Activated T-cell treated with anti-CD3 and anti-CD28 coated beads, Interleukin-2, amount 50 U/mL, for 1 hour (primary cell): ENCODE measurements at places on chromosomes 12 and 14.

- DNase-seq, result no peak
Observed at GRCh38 chr12:126510630-126511029, 1445.4 kb downstream of the AACS start.

DNA sequence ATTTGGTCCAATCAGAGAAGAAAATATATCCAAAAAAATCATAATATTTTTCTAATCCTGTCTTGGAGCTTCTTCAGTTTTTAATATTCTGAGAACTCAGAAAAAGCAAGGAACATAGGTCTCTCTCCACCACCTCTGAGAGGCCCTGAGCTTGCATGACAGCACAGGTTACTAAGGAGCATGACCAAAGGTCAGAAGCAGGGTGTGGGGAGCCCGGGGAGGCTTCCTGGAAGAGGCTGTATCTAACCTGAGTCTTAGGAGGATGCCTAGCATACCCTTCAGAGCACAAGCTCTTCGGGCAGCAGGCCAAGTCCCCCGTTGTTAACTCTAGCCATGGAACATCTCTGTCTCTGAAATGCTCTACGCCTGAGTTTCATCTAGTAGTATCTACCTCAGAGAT is 15.7 kb upstream of the STON2 start:
- no peak for DNase-seq

GRCh38 chr14:24098927-24099813 is 5.1 kb downstream of the PCK2 start:
- no peak for DNase-seq

DNA sequence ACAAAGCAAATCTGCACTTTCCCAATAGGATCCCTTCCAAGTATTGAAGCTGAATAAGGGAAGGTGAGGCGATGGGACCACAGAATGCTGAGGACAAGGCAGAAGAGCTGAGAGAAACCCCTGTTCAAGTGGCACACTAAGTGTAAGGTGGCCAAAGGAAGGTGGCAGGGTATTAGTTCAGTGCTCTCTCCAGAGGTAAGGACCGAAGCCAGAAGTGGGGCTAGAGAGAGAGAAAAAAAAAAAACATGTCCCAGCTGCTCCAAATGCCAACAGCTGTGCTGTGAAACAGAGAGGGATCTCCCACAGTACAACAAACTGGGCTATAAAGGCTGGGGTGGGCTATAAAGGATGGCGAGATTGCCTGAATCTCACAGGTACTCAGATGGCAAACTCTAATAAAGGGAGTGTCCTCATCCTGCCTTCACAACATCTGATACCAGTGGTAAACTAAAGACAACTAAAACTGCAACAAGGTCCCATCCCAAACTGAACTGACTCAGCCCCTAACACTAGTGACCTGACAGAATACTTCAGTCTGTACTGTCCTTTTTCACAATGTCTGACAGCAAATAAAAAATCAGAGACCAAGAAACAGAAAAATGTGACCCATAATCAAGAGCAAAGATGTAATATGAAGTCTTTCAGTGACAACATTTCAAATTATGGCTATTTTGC is 47.9 kb downstream of the CDK17 start:
- DNase-seq, result no peak

- DNase-seq, result no peak
Observed at GRCh38 chr12:94277426-94278000, 129.1 kb downstream of the PLXNC1 start.

- no peak for DNase-seq
Observed at GRCh38 chr12:89661706-89662330, 46.8 kb downstream of the ATP2B1 start.
